GM18507 (cell line): ENCODE measurements at places on chromosomes 7 and 10.

GRCh38 chr7:30904561-30904960 lies 7.1 kb upstream of the AQP1 start:
- DNase-seq = no peak

GRCh38 chr10:72690071-72690755 lies 1.7 kb upstream of the MCU start:
- no peak for DNase-seq

- no peak for DNase-seq
Measured at GRCh38 chr10:72226418-72227027, 10.4 kb upstream of the ASCC1 start.

GRCh38 chr10:77582710-77583115 lies 54.9 kb downstream of the KCNMA1 start:
- DNase-seq = no peak

DNA sequence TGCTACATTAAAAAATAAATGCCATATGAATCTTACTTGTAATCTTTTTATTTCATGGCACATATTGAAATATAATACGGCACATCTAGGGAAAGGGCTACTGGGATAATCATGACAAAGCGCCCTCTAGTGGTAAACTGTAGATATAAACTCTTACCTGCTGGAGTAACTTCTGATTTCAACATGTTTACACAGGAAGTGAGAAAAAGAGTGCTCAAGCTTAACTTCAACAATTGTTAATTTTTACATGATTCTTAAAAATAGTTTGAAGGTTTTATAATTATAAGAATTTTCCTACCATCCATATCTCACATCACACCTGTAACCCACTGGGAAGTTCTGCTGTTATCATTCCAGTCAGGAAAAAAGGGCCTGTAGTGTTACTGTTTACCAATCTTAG lies 2.0 kb upstream of the HEPACAM2 start:
- DNase-seq = no peak

- DNase-seq = no peak
Measured at GRCh38 chr7:169276-170172, 22.8 kb upstream of the FAM20C start.

DNA sequence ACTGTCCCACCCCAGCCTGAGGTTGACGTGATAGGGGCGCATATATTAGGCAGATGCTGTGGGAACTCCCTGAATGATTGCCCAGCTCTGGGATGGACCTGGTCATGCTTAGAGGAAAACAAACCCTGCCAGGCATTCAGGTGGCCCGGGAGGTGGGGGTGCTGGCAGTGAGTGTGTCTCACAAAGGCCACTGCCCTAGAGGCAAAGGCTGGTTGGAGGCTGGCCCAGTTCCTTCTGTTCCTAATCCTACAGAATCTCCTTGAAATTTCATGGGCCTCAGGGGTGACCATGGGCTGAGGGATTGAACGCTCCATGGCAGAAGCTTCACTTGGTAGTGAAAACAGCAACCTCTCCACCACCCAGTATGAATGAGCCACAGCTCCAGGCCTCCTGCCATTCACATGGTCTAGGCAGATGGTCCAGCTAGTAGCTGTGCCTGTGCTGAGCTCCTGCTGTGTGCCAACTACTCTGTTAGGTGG lies 25.6 kb downstream of the ADRA2A start:
- no peak for DNase-seq

GRCh38 chr10:69866688-69867461 lies 65.2 kb downstream of the COL13A1 start:
- no peak for DNase-seq
